ENCODE measurements at places on chromosomes 13 and 19. TPM values are rescaled to one million over a fixed set of nuclear protein-coding genes. Genes with fewer than 3 reads are reported as not detected.

CRX gene
- total RNA-seq = not detected

ZGLP1 gene
- total RNA-seq = 3.6 TPM

ZSWIM9 gene
- 6.7 TPM for total RNA-seq

CDX2 gene
- total RNA-seq = 1.1 TPM

PTBP1 gene
- total RNA-seq = 234 TPM

CPAMD8 gene
- total RNA-seq = not detected

LIPE gene
- total RNA-seq = 2.0 TPM

ZIM2 gene
- total RNA-seq = not detected

TSHZ3 gene
- 4.2 TPM for total RNA-seq

MAMSTR gene
- total RNA-seq = 0.28 TPM

LRRC63 gene
- not detected for total RNA-seq
